NCI-H2107 (cell line): ENCODE measurements at places on chromosomes 7 and 10.

GRCh38 chr7:157831143-157831905, 494.5 kb downstream of the DNAJB6 start:
- no peak for DNase-seq

DNA sequence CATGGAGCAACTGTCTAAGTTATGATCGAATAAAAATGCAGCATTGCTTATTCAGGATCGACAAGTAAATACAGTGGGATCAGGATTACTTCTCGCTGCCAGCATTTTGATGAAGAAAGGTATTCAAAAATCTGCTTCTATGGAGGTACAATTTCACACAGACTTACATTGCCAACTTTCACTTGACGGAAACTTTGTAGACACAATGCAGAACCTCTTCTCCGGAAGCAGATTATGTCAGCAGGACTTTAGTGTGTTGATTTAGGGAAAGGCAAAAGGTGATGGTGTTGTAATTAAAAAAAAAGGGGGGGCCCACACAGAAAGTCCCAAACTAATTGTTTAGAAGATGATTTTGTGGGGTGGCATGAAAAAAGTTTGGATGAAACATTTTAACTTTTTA, 462.4 kb upstream of the KLF6 start:
- no peak for DNase-seq

DNA sequence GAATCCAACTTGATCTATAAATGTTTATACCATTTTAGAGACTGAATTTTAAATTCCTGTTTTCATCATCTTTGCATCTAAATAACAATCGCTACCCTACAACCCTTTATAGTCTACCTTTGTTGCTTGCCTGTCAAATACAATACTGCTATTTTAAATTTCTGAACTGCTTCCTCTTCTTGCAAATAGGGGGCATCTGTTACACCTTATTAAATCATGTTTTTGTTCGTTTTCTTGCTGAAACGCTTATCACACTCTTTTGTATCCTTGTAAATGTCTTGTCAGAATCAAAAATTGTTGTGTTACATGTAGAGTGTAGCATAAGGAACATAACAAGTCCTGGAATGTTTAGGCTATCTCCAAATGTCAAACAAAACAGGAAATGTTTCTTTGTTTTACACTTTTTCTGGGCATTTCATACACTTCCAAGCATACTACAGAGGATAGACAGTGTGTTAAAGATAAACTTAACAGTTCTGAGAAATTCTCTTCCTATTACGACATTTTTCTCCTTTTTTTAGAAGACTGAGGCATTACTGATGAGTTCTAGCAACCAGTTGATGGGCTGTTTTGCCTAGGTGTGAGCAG, 281.3 kb downstream of the GPR158 start:
- DNase-seq = no peak

GRCh38 chr7:28038175-28038797, 142.3 kb downstream of the JAZF1 start:
- no peak for DNase-seq

- DNase-seq = no peak
These were observed 260.2 kb downstream of the AUTS2 start for GRCh38 chr7:69858471-69858870.

DNA sequence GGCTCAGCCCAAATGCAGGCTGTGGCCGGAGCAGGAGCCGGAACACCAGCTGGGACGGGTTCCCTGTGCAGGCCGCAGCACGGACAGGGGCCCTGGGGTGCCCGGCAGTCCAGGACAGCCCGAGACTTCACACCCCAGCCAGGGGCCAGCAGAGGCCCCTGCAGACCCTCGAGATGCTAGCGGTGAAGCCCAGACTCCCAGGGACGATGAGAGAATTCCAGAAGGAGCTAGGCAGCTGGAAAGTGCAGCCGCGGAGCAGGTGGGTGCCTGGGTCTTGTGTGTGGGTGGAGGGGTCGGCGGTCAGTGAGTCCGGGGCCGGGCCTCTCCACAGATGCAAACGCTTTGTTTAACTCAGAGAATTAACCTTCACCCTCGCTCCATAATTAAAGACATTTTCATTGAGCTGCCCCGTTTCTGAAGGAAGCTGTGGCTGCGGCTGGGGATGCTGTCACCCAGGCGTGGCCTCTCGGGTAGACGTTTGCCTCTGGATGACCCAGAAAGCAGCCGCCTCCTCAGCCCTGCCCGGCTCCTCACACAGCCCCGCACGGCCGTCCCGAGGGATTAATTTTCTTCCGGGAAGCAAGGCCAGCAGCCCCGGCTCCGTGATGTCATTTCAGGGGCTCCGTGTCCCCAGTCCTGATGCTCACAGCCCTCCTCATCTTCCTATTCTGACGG, 26.5 kb downstream of the KNDC1 start:
- DNase-seq = no peak

DNA sequence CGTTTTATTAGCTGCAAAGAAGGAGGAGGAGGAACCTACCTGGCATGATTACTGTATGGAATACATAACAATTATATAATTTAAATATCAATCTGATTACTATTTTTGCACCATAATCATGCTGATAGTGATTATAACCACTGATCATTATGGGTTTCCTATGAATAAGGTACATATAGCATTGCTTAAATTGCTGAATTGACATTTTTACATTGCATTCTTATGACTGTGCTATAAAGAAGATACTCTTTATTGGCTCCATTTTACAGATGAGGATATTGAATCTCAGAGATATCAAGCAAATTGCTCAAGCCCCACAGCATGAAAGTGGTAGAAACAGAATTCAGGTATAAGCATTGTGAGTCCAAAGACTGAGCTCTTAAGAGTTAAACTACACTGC, 23.1 kb downstream of the DKK1 start:
- DNase-seq = no peak

- no peak for DNase-seq
These were observed 2.0 kb downstream of the AGAP3 start for GRCh38 chr7:151088019-151088855.

DNA sequence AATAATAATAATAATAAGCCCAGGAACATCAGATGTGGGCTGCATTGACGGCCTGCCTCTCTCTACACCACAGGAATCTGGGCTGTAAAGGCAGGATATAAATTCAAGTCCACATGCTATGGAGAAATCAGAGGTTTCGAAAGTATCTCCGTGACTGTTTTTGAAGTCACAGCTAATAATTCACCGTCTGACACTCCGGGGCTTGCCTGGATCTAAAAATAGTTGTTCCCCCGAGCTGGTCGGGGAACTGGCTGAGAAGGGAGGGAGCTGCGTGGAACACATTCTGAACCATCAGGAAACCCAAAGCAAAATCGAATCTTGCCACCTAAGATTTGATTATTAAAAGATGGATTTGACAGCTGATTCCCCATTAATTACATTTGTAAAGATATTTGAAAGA, 35.4 kb downstream of the KLF6 start:
- DNase-seq = no peak

DNA sequence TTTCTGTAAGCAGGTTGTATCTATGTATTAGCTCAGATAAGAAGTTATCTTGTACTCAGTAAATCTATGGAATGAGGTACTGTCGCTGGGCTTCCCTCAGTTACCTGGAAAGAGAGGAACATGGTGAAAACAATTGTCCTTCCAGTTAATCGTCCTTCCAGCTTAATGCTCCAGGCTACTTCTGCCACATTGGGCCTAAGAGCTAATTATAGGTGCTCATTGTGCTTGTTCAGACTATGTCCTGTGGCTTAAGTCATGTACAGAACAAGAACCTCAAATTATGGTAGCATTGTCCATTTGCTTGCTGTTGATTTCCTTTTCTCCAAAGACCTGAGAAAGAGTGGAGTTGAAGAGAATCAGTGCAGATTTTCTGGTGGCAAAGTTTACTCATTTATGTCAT, 86.1 kb upstream of the MBL2 start:
- no peak for DNase-seq

GRCh38 chr7:134834689-134835462, 55.4 kb downstream of the CALD1 start:
- no peak for DNase-seq

GRCh38 chr7:148590471-148590870, at the start of gene C7orf33:
Gene C7orf33, plus strand, starts transcription at chr7:148590766. Its CDS starts 160 bp downstream, at chr7:148590926.
- no peak for DNase-seq

GRCh38 chr7:50142425-50143017, 49.5 kb upstream of the ZPBP start:
- no peak for DNase-seq
